ENCODE measurements at places on chromosomes 4 and X. TPM values are rescaled to one million over a fixed set of nuclear protein-coding genes. Genes with fewer than 3 reads are reported as not detected.
A peak's percentile ranks its signal among the peaks of the same experiment; 100 is the strongest.

BEND4 gene
- total RNA-seq, result under 0.01 TPM

NAT8L gene
- total RNA-seq, result not detected

LEF1 gene
- total RNA-seq, result 10.0 TPM

TCEAL1 gene
- 26.9 TPM for total RNA-seq

DNA sequence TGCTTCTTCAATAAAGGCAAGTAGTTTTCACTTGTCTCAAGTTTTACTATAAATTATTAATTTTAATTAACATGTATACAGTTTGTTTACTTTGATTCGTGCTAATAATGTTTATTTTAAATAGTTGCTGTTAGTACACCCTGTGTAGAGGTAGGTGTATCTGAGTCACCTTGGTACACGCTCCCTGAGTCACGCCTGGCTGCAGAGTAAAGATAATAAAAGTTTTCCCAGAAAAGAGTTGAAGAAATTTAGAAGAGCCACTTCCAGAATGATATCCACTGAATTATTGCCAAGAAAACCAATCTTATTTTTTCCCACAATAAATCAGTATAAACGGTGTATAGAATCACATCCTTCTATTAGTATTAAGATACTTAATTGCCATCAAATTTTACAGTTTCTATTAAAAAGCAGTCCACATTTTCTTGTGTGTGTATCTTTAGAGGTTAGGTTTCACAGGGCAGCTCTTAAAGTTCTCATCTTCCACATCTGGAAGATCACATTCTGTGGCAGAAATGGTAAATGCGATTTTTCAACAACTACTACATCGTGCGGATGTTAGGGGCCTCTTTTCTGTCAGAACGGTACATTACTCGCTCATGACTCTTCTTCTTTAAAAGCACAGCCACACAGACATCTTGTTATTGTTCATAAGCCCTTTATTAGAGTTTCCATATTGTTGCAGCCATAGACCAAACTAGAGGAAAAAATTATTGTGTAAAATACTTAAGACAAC is 55.4 kb downstream of the HADH start:
- H3K4me1 ChIP-seq, result peaks cover 10% of the 10 kb centered on the region
- H3K27ac ChIP-seq, result no peak overlapping the region
- H3K4me3 ChIP-seq, result no peak overlapping the region
- no peaks in the 10 kb centered on the region for H3K36me3 ChIP-seq
- DNase-seq, result no peak

LNX1 gene
- total RNA-seq, result 4.0 TPM

FAM47C gene
- total RNA-seq, result not detected

DNA sequence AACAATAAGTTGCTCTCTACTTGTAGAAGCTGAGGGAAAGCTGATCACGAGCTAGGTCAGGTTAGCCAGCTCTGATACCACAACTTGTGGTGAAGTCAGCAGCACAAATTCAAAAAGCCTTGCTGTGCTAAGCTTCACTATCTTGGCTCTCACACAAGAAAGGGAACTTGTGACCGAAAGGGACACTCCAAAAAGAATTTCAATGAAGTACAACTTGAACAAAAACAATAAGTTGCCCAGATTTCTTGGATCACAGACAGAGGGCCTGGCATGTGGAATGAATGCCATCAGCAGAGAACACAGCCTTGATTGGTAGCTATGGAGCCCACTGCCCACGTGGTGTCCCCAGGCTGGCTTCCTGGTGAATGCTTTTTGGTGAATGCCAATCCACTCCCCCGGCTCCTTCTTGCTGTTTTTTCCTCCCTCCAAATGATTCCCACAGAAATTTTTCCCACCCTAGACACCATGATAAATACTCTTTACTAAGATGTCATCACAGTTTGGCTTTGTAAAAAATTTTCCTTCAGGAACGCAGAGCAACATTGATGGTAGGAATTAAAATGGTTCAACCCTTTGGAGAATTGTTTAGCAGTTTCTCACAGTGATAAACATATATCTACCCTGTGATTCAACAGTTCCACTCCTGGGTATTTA is 82.6 kb downstream of the ANXA3 start:
- peak overlapping the region; percentile 40 for H3K27ac ChIP-seq
- no peaks in the 10 kb centered on the region for H3K27me3 ChIP-seq

SLC34A2 gene
- total RNA-seq, result 1,719 TPM

SH3RF1 gene
- 33.5 TPM for total RNA-seq

- peak; percentile 33 for DNase-seq
- H3K36me3 ChIP-seq, result peaks cover 22% of the 10 kb centered on the region
- H3K4me1 ChIP-seq, result peaks cover 10% of the 10 kb centered on the region
- peaks cover 5% of the 10 kb centered on the region for H3K27me3 ChIP-seq
- H3K4me3 ChIP-seq, result peak overlapping the region; percentile 67
- H3K27ac ChIP-seq, result peak overlapping the region; percentile 25
These were observed 501 bp downstream of the ZNF518B start for GRCh38 chr4:10456595-10457254.

GRCh38 chr4:104728380-104729122 is 233.9 kb upstream of the CXXC4 start:
- H3K4me3 ChIP-seq, result no peak overlapping the region
- no peak overlapping the region for H3K27ac ChIP-seq
- H3K4me1 ChIP-seq, result no peaks in the 10 kb centered on the region
- no peaks in the 10 kb centered on the region for H3K36me3 ChIP-seq

Measured in upper lobe of left lung (tissue), 6 donors.